Suppressor macrophage treated with lipopolysaccharide for 4 hours (primary cell): ENCODE measurements at places on chromosomes 6 and 20.

- peak; percentile 86 for DNase-seq
Observed at GRCh38 chr20:31547017-31547675, 32.9 kb downstream of the HM13 start.

DNA sequence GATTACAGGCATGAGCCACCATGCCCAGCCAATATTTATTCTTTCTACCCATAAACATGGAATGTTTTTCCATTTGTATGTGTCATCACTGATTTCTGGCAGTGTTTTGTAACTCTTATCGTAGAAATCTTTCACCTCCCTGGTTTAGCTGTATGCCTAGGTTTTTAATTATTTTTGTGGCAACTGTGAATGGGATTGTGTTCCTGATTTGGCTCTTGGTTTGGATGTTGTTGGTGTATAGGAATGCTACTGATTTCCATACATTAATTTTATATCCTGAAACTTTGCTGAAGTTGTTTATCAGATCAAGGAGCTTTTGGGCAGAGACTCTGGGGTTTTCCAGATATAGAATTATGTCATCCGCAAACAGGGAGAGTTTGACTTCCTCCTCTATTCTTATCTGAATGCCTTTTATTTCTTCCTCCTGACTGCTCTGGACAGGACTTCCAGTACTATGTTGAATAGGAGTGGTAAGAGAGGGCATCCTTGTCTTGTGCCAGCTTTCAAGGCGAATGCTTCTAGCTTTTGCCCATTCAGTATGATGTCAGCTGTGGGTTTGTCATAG, 198.6 kb downstream of the ZDHHC14 start:
- DNase-seq = peak; percentile 25

- DNase-seq = no peak
Observed at GRCh38 chr6:158503846-158504245, 56.0 kb upstream of the TMEM181 start.

DNA sequence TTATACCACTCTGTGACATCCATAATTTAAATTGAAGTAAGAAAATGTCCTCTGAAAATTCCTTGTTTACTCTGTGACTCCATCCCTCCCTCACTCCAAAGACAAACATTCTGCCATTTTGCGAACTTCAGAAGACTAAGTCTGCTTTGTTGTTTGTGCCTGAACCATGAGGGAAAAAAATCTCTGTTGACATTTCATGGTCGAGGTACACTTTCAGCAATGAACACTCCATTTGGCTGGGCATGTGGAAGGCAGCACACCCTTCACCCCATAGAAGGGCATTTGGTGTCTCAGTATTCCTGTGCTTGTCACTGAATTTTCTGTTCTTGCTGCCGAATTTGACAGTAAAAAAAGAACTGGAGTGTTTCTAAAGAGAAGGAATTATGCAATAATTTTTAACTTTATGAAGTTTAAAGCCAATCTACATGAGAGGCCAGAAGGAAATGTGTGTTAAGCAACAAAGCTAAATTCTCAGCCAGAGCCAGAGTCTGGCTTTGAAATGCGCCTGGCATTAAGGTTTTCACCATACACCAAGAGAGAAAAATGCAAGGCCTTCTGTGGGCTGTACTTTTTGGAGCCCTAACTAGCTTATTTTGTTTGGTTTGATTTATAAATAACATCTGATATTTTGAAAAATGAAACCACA, 4.7 kb upstream of the PBOV1 start:
- no peak for DNase-seq

DNA sequence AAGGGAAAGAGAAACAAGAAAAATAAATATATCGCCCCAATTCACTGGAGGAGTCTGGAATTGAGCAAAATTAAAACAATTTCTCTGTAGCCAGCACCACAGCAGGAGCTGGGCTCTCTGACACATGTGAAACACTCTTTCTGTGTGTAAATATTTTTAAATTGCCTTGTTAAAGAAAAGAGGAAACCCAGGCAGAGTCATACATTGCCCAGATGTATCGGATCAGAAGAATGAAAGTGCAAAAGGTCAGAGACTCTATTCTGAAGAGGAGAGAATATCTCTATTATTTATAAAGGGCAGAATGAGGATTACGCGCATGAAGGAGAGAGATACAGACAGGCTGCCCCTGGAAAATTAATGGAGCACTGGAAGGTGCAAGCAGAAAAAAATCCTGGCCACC, 127.0 kb upstream of the MAN1A1 start:
- DNase-seq = peak; percentile 28

GRCh38 chr6:132381381-132381780, 19.9 kb downstream of the MOXD1 start:
- DNase-seq = no peak

DNA sequence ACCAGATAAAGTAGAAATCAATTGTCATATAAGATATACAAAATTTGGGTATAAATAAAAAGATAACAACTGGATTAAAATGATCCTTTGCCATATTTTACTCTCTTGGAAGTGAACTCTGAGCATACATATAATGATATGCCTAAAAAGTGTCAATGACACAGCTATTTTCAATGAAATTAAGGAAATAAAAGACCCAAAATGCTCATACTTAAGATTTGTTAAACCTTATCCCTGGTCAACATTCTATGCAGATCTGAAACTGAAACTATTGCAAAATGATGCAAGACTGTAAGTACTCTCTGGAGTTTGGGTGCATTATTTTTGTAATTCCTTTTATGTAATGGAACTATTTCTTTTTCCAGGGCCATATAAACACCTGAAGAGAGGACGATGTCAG, 119.0 kb upstream of the SGK1 start:
- peak; percentile 87 for DNase-seq

DNA sequence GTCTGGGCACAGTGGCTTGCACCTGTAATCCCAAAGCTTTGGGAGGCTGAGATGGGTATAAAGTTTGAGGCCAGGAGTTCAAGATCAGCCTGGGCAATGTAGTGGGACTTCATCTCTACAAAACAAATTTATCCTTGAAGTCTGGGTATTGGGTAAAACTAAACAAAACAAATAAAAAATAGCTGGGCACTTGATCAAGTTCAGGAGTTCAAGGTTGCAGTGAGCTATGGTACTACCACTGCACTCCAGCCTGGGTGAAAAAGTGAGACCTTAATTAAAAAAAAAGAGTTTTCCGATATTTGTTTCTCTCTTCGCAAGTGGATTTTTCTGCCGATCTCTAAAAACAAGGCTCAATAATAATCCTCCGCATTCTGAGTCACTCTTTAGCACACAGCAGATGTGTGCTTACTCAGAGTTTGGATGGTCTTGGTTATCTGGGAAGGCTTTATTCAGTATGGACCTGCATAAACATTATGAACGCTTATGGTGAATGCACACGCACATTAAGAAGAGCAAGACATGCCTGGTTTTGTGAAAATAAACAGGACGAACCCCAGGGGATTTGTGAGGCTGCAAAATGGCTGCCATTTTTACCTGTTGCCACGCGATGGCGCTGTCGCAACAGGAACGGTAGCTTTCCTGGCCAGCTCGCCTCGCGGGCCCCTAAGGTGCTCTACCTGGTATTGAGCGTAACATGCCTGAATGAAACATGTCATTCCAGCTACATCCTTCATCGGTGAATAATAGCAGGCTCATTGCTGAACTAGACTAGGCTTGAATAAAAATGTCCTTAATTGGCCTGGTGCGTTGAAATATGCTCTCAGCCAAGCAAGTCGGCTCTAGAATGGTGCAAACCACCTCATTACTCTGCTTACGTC, 6.0 kb downstream of the OPN5 start:
- DNase-seq = peak; percentile 62

GRCh38 chr6:170145272-170145592, 145.6 kb downstream of the DLL1 start:
- DNase-seq = no peak

DNA sequence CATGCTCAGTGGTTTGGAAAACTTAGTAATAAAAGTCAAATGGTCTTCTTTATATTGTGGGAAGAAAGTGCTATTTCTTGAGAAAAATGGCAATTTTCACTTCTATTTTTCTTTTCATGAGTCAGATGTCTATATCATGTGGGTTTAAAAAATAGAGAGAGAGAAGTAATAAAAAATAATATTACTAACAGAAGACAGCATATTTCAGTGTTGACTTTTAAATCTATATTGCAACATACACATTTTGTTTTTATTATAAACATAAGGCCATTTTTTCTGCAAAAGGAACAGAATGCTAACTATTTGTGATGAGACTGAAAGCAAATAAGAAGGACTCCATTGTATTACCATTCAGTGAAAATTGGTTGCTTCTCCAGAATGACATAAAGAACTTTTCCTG, 135.1 kb upstream of the CNR1 start:
- no peak for DNase-seq

GRCh38 chr20:12808006-12808567, 200.7 kb upstream of the SPTLC3 start:
- no peak for DNase-seq

GRCh38 chr20:25592135-25592852, 7.0 kb upstream of the NINL start:
- no peak for DNase-seq

- DNase-seq = no peak
Observed at GRCh38 chr20:41014561-41015088, 14.0 kb upstream of the TOP1 start.

DNA sequence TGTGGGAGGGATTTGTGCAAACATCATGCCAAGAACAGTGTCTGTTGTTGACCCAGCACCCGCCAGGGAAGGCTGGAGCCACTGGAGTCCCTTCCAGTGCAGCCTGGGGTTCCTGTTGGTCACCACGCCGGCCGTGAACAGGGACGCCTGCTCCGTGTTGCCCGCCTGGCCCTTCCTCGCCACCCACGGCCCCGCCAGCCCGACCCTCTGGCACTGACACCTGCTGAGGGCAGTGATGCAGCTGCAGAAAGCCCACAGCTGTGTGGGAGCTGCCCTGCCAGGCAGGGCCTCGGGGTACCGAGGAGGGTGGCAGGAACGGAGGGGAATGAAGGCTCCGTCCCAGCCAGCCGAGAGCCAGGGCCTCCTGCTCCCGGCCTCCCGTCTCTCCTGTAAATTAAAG, 75.5 kb upstream of the SLCO4A1 start:
- DNase-seq = no peak

GRCh38 chr6:37155394-37156312, 14.3 kb upstream of the PIM1 start:
- no peak for DNase-seq

- no peak for DNase-seq
Observed at GRCh38 chr6:116003668-116004067, 57.0 kb downstream of the FRK start.

DNA sequence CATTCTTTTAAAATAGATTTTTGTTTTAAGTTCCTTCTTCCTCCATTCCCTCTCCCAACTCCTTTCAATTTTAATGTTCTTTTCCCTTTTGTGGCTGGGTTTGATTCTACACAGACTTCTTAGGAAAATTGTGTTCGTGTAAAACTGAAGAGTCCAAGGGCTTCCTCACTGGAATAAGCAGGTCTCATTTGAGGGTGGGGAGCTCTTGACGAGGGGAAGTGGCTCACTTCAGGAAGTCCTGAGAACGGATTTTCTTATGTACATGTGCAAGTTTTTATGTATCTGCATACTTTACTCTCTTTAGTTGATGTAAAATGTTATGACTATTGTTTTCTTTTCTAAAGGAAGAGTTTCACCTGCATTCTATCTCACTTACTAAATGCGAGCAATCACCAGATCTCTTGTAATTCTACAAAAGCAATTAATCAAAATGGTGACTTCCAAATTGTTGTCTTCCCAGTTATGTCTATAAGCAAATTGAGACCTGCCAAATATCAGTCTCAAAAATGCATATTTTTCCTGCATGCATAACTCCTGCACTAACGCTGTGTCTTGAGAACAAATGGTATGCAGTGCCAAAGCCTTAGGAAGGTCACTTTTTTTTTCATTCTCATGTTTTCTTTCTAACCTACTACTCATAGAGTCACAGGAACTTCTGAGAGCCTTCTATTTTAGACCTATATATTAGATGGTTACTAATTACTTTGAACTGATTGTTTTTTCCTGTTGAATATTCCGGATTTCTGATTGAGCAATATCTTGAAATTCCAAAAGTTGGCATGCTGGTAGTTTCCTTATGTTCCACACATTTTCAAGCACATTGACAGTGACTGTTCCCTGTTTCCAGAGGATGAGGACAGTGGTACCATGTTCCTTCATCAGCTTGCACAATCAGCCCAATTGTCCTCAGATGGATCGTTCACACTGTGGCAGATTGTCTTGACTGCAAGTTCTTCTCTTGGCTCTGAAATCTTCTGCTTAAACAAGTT, 251.9 kb upstream of the PRDM1 start:
- no peak for DNase-seq

- peak; percentile 96 for DNase-seq
Observed at GRCh38 chr20:50144362-50144761, 9.2 kb downstream of the PEDS1 start.

- no peak for DNase-seq
Observed at GRCh38 chr6:152746172-152746553, 4.4 kb upstream of the VIP start.

DNA sequence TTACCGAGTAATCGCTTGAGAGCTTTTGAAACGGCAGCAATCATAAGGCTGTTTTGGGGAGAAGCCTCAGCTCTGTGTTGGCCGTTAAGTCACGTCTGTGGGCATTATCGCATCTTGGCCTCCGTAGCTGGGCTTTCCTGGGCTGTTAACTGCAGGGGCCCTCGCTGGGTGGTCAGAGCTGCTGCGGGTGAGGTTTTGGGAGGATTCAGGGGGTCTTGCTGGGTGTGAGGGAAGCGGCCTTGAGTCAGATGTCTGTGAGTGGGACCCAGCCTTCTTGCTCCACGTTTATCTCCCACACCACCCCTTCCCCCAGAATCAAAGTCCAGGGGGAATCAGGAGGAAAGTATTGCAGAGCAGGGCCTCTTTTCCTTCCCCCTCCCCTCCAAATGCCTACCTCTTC, 3.2 kb upstream of the APCDD1L start:
- DNase-seq = no peak
